ENCODE measurements at places on chromosomes 2 and 18. TPM values are rescaled to one million over a fixed set of nuclear protein-coding genes. Genes with fewer than 3 reads are reported as not detected.

Gene SKA1
- not detected for total RNA-seq

Gene GPR75
- 1.3 TPM for total RNA-seq

Gene IFT172
- 14.4 TPM for total RNA-seq

Gene KLHL30
- total RNA-seq = 29.0 TPM

Gene IL36RN
- not detected for total RNA-seq

Gene CTNNA2
- total RNA-seq = not detected

Gene CYBRD1
- 238 TPM for total RNA-seq

Gene SPC25
- not detected for total RNA-seq

Gene MARCHF4
- total RNA-seq = not detected

Gene WDR35
- 5.0 TPM for total RNA-seq

Gene TMEM131
- total RNA-seq = 21.8 TPM
